Activated CD4-positive, alpha-beta T cell treated with anti-CD3 and anti-CD28 coated beads for 4 hours (primary cell): ENCODE measurements at places on chromosomes 4 and X.

DNA sequence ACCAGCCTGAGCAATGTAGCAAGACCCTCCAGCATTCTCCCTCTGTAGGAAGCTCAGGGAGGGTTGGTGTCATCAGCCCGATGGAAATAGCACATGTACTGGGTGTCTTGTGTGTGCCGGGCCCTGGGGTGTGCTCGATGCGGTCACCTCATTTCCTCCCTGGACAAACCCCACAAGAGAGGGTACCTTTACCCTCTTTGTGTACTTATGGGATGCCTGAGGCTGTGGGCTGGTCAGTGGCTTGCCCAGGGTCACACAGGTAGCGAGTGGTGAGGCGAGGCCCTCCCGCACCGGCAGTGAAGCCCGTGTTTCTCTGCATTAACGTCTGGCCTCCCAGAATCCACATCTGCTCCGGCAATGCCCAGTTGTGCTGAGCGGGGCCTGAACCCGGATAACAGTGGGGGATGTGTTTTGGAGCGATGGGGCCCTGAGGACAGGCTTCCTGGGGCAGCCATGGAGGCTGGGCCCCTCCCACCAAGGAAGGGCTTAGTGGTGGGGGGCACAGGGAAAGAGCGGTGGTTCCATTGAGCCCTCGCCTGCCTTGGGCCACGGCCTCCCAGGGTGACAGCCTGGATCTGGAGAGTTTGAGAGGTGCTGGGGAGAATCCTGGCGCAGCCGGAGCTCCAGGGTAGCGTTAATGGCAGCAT lies 8.1 kb downstream of the PSAPL1 start:
- no peak for DNase-seq

DNA sequence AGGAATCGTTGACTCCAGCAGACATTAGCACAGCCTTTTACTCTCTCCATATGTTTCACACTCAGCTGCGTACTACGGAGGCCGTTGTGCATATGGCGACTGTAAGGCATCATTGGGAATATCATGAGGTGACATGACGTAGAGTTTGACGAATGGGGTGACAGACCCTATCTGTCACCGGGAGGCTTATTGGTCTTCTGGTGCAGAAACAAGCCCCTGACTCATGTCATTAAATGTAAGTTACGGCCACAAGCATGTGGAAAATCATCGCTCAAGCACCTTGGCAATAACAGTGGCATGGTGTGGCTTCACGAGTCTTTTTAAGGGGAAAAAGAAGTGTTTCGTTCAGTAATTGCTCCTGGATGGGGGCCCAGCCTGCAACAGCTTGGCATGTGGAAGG lies 115.2 kb upstream of the LRPAP1 start:
- no peak for DNase-seq

DNA sequence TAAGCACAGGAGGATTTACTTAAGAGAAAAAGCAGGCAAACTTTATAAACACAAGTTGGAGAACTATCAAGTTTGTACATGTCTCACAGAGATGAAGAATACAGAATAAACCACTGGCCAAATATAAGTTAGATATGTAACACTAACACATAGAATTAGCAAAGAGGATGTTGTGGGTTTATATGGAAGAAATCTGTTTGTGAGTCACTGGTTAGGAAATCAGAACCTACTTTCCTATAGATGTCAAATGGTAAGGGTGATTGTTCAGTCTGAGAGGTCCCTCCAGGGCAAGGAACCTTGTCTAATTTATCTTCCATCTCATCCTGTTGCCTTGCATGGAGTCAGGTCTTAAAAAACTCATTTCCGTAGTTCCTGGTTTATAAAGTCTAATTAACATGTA lies 14.8 kb upstream of the ART3 start:
- DNase-seq, result no peak

DNA sequence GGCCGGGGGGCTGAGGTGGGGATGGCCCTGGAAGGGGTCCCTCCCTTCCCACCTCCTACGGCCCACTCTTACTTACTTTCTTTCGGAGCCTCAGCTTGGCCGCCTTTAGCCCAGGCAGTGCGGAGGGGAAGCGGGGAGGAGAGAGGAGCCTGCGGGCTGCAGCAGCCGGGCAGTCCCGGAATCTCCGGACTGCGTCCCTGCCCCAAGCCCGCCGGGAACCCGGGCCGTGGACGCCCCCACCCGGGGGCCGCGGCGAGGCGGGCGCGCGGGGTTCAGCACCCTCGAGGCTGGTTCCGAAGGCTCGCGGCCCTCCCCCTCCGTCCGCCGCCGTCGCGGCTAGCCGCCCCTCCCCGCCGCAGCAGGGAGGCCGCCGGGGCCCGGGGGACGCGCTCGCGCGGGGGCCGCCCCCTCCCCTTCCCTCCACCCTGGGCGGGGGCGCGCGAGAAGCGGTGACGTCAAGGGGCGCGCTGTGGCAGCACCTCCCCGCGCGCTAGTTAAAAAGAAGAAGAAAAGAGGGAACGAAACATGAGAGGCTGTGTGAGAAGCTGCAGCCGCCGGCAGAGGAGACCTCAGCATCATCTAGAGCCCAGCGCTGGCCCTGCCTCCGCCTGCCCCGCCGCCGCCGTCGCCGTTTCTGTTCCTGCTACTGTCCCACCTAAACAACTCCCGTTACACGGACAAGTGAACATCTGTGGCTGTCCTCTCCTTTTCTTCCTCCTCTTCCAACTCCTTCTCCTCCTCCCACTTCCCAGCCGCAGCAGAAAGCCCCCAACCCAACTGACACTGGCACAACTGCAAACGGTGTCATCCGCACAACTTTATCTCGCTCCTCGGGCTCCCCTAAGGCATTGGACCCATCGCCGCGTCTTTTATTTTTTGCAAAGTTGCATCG lies at the start of gene HHIP:
TSS of gene HHIP (plus strand) at position 526 of the 892 bp plus-strand sequence. CDS start 520 bp downstream, outside the sequence.
- DNase-seq, result no peak

GRCh38 chrX:70301716-70302115 lies 11.8 kb downstream of the KIF4A start:
- DNase-seq, result no peak

DNA sequence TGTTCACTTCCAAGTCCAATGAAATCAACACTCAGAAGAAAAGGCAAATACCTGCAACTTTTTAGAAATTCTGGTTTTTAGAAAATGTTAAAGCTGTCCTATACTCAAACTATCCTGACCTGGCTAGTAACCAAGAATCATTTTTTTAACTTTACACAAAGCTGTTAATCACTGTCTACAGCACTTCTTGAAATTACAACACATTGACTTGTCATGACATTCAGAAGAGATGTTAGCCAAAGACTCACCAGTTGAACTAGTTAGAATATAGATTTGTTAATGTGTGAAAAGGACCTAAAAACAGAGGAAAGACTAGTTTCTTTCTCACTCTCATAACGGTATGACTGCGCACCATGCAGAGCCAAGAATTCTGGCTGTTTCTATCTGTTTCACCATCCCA lies 98.8 kb downstream of the COX18 start:
- DNase-seq, result no peak

DNA sequence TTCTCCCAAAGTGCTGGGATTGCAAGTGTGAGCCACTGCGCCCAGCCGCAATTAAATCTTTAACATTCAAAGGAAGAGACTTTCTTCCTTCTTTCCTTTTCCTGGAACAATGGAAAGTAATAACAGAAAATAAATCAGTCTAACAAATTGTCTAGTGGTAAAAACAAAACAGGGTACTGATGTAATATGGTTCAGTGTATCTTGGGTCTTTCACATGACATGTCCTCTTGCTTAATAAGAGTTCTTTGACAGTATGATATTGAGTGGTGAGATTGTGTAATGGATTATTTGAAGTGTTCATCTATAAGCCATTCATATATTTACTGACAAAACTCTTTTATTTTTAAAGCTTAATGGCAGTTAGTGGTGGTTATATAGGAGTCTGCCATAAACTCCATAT lies 256.6 kb downstream of the SPRY1 start:
- DNase-seq, result no peak

- no peak for DNase-seq
Observed at GRCh38 chr4:71334465-71334882, 4.3 kb upstream of the SLC4A4 start.

GRCh38 chrX:13110433-13111324 lies 66.3 kb upstream of the FAM9C start:
- no peak for DNase-seq

GRCh38 chr4:140497747-140498636 lies at the start of gene MGAT4D:
TSS of gene MGAT4D (minus strand) at chr4:140498293. CDS start at chr4:140498222, 71 bp downstream.
- DNase-seq, result no peak

GRCh38 chr4:151865312-151865711 lies 104.5 kb upstream of the GATB start:
- DNase-seq, result no peak

DNA sequence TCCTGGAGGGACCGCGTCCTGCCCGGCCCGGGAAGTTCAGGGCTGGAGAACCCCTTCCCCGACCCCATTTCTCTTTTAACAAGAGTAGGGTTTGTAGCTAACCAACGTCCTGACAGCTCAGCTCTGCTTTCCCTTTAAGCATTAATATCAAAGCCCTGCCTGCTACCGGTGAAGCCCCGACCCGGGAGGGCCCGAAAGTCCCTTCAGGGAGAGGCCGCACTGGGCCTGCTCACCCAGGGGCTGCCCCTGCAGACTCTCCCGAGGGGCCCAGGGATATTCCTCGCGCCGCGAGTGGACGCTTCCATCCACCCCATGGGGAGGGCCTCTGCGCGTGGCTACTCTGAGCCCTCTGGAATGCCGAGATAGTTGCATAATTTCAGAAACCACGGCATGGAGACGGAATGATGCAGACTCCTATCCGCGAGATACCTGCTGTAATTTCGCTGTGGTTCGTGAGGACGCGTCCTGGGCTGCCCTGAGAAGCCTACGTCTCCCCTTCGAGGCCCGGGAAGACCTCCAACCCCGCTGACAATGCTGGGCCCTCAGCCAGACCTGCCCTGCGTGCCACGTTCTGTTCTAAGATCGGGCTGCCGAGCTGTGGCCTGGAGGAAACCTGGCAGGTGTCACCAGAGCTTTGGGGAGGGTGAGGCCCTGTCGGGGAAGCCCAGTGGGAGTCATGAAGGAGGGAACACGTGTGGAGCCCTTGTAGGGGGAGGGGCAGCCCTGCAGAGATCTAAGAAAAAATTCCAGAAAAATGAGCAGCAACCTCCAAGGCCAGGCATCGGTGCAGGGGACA lies 999 bp upstream of the CTBP1 start:
- peak; percentile 51 for DNase-seq

- DNase-seq, result peak; percentile 28
Observed at GRCh38 chr4:184649971-184650855, 675 bp downstream of the PRIMPOL start.

GRCh38 chrX:42536286-42536685 lies 241.7 kb downstream of the PPP1R2C start:
- DNase-seq, result no peak

- DNase-seq, result no peak
Observed at GRCh38 chrX:140507982-140508305, 3.1 kb upstream of the SOX3 start.

DNA sequence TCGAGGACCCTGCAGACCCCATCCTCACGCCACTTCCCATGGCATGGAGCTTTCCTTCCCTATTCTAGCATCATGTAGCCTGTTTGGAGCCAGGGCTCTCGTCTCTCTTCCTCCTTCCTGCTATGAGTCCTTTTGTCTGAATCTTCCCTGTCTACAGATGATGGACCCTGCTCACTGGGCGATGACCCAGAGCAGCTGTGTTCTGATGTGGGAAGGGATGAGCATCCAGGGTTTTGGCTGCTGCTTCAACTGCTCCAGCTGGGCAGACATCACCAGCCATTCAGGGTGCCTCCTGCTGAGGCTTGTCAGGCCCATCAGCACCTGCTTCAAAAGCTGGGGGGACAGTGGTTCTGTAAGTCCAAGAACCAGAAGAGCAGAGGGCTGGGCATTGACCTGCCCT lies 3.2 kb upstream of the CCKAR start:
- DNase-seq, result no peak

GRCh38 chr4:186717556-186717955 lies 6.1 kb downstream of the FAT1 start:
- no peak for DNase-seq

GRCh38 chrX:44529310-44529709 lies 13.3 kb downstream of the FUNDC1 start:
- DNase-seq, result no peak

- DNase-seq, result peak; percentile 53
Observed at GRCh38 chr4:120921456-120922380, 808 bp downstream of the PRDM5 start.

GRCh38 chr4:140754918-140755773 lies 1.0 kb downstream of the TBC1D9 start:
- DNase-seq, result no peak

GRCh38 chr4:25535701-25536473 lies 119.8 kb upstream of the SLC34A2 start:
- DNase-seq, result no peak

DNA sequence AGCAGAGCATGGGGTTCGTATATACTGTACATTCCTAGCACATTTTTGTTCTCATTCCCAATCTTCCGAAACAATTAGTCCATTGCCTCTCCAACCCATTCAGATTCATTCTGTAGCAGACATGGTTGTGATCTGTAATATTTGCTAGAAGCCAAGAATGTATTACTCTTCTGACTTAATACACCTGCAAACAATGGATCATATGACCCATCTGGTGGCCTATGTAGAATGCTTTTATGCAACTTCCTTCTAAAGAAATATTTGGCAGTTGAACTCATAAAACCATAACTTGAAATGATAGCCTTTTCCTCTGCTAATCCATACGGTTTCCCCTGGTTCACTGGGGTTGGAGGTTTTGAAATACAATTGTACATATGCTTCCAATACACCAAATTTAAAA lies 32.8 kb upstream of the SGMS2 start:
- DNase-seq, result no peak

GRCh38 chrX:150291014-150291413 lies 72.1 kb upstream of the MAMLD1 start:
- no peak for DNase-seq

- DNase-seq, result no peak
Observed at GRCh38 chr4:153784166-153784699, 4.7 kb downstream of the SFRP2 start.

DNA sequence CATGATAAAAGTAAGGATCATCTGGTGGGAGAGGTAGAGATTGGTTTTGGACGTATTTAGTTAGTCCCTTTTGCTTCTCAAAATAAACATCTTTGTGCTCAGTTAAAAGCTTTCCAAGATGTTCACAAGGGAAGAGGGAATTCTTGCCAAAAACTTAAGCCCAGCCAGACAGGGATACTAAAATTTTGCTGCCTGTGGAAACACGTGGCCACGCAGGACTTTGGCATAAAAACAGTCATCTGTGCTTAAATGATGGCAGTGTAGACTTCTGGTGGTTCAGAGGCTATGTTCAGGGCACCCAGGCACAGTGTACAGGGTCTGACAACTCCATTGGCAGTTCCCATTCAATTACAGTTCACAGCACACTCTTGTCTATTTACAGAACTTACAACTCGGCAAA lies 93.2 kb upstream of the JADE1 start:
- DNase-seq, result no peak

DNA sequence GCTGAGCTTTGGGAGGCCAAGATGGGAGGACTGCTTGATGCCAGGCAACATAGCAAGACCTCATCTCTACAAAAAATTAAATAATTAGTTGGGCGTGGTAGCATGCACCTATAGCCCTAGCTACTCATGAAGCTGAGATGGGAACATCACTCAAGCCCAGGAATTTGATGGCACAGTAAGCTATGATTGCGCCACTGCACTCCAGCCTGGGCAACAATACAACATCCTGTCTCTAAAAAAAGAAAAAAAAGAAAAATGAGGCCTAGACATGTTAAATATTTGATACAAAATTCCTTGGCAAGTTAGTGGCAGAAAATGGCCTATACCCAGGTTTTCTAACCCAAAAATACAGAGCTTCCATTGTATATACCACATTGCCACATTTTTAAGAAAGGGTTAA lies 88.1 kb upstream of the MAB21L2 start:
- DNase-seq, result no peak
